ENCODE measurements at places on chromosomes 3 and 15. TPM values are rescaled to one million over a fixed set of nuclear protein-coding genes. Genes with fewer than 3 reads are reported as not detected.

Gene WDR72
- total RNA-seq, result under 0.01 TPM

Gene PGBD4
- total RNA-seq, result 1.5 TPM

Gene MBD4
- total RNA-seq, result 11.1 TPM

Gene CRABP1
- not detected for total RNA-seq

Gene THBS1
- total RNA-seq, result 87.6 TPM

Gene C3orf49
- not detected for total RNA-seq

Gene CTDSPL
- 61.4 TPM for total RNA-seq

Gene SCAANT1
- total RNA-seq, result not detected

Gene ROPN1B
- total RNA-seq, result not detected

Gene SERPINI2
- not detected for total RNA-seq

Gene ARGFX
- total RNA-seq, result not detected

Gene RBM5
- total RNA-seq, result 66.9 TPM

Gene CYP8B1
- not detected for total RNA-seq

Gene TTC23
- total RNA-seq, result 16.2 TPM

Gene SLC38A3
- total RNA-seq, result not detected

Gene CADPS
- under 0.01 TPM for total RNA-seq

Gene GUCA1C
- not detected for total RNA-seq

Gene BFSP2
- total RNA-seq, result not detected

Gene TPRG1
- 0.24 TPM for total RNA-seq

Gene ATP8B4
- total RNA-seq, result 0.24 TPM

Gene C3orf20
- not detected for total RNA-seq

Gene CHDH
- total RNA-seq, result 1.2 TPM

Gene GRK7
- not detected for total RNA-seq

Gene AGBL1
- not detected for total RNA-seq

Gene ZPLD1
- 1.7 TPM for total RNA-seq

Gene IQCB1
- total RNA-seq, result 14.2 TPM

Gene ISL2
- total RNA-seq, result not detected

Gene P2RY1
- 21.1 TPM for total RNA-seq

Gene RAB27A
- total RNA-seq, result 3.8 TPM

Gene ZNF445
- total RNA-seq, result 4.0 TPM

Gene TTLL13
- not detected for total RNA-seq

Gene OXTR
- total RNA-seq, result 1.7 TPM

Gene SCAMP5
- total RNA-seq, result 0.72 TPM

Gene CHRNA5
- total RNA-seq, result 2.6 TPM
